NCI-H1048 (cell line): ENCODE measurements at places on chromosomes 7 and 10.

- DNase-seq: no peak
Measured at GRCh38 chr7:24328050-24328449, 44.1 kb downstream of the NPY start.

GRCh38 chr7:107041097-107041496 lies 3.4 kb upstream of the PRKAR2B start:
- DNase-seq: no peak

- DNase-seq: no peak
Measured at GRCh38 chr7:158267742-158268435, 319.7 kb downstream of the PTPRN2 start.

DNA sequence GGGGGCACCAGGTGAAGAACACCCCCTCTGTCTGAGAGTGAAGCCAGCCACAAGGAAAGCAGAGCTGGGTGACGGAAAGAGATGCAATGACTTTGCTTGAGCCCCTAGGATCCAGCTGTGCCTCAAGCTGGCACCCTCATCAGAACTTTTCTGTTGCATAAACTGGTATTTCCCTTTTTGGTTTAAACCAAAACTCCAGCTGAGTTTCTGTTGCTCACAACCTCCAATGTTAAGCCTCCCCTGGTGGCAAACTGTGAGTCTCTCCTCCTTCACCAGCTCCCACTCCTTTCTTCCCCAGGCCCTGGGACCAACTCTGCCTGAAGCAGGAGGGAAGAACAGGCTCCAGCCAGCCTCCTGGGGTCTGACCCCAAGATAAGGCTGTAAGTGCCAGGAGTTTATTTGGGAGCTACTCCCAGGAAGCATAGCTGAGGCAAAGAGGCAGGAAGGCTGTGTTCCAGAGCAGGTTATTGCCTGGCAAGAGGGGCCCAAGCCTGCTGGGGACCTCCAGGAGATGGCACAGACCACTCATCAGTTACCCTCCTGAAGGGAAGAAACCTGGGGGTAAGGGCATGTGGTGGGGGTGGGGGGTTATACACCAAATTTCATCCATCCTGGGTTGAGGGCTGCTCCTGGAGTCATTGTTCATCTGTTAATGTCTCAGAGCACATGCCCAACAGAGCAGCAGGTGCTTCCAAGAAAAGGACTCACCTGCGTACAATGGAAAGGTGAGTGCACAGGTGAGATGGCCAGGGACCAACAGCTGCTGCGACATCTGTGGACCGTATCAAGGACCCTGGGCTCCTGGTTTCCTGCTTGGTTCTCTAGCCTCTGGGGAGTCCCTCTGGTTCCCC lies 73.3 kb upstream of the NANOS1 start:
- DNase-seq: no peak

DNA sequence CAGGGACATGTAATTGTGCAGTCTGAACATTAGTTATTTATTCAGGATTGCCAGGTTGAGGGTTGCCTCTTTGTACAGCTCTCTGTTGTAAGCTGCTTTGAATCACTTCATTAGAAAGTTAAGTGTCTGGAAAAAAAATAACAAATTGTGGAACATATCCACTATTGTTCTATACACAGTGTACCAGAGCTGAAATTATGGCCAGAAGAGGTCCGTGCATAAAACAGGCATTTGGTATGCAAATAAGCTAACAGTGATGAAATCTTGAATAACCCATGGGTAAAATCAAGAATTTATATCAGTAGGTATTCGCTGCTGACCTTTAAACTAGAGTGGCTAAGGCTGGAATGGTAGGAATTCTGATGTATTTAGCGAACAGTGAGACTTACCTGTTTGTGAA lies 152.1 kb downstream of the LHFPL3 start:
- DNase-seq: peak; percentile 69

DNA sequence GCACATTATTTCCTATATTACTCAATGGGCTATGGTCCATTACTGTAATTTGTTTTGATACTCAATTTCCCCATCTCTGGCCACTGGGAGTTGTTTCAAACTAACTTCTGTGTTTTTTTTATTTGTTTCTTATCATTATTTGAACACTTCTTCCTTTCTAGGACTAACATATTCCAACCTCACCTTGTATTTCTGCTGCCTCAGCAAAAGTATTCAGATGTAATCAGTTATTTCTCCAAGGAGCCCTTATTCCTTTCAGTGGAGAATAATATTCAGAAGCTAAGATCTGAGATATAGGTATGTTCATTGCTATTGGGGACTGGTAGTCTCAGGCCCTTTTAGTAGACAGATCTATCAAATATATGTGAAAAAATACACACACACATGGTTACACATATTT lies 36.9 kb downstream of the TMEM168 start:
- DNase-seq: no peak

DNA sequence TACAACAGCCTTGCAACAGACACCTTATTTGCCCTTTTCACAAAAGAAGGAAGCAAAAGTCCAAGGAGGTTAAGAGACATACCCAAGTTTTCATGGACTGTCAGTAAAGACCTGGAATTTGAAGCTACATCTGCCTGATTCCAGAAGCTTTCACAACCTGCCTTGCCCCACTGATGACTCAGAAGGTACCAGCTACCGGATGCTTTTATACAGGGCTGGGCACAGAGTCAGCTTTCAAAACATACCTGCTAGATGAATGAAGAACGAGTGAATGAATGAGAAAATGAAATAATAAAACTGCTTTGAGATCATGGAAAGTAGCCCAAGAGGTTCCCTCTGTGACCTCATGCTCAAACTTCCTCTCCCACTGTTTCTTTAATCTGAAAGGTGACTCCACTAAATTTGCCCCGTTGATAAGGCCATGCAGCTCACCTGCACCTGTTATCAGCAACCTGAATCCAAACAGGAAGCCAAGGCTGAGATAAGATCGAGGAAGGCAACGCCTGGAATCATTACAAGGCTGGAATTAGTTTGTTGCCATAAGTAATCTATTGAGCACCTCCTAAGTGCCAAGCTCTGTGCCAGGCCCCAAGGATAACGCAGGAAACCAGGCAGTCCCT lies 151.5 kb downstream of the WDR11 start:
- no peak for DNase-seq

- DNase-seq: no peak
Measured at GRCh38 chr7:26105236-26105635, 46.8 kb upstream of the NFE2L3 start.

GRCh38 chr10:71078454-71079145 lies 133.8 kb upstream of the UNC5B start:
- no peak for DNase-seq

- no peak for DNase-seq
Measured at GRCh38 chr10:71645185-71645584, 74.4 kb downstream of the C10orf105 start.

DNA sequence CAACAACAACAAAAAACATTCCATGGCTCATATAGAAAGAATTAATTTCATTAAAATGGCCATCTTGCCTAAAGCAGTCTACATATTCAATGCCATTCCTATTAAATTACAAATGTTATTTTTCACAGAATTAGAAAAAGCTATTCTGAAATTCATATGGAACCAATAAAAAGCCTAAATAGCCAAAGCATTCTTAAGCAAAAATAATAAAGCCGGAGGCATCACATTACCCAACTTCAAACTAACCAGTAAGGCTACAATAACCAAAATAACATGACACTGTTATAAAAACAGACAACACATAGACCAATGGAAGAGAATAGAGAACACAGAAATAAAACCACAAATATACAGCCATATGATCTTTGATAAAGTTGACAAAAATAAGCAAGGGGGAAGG lies 330.4 kb downstream of the KIF20B start:
- no peak for DNase-seq

DNA sequence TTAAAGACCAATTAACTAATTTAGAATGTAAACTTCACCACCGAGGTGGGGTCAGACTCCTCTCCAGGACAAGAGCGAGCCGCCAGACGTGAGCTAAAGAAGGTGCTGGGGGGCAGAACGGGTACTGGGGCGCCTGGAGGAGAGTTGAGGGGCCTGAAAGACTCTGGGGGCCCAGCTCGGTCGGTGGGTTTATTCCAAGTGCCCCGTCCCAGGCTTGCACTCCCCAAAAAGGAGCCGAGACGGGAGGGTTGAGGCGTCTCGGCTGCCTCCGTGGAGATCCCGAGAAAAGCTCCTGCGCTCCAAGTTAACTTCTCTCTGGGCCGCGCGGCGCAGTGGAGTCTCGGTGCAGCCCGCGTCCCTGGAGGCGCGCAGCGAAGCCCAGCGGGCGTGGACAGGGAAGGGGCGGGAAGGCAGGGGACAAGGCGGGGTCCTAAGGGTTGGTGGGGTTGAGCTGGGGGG lies 553.3 kb downstream of the TFEC start:
- no peak for DNase-seq

- DNase-seq: no peak
Measured at GRCh38 chr7:113404245-113404644, 285.9 kb upstream of the SMIM30 start.

GRCh38 chr7:144656965-144657517 lies 178.8 kb downstream of the TPK1 start:
- DNase-seq: no peak

DNA sequence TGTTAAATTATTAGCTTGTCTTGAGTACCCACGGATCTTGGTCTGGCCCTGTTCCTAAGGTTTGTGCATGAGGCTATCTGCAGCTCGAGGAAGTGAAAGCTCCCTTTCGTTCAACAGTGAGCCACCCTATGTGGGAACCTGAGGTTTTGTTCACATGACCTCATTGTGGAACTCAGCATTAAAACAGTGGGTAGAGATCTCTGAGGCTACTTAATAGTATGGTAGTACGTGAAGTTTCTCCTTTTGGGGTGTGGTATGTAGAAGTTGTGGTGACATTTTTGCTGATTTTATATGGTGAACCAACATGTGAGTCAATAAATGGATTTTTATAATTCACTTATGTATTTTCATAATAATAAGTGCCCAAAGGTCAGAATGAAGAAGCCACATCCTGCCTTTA lies 252.7 kb upstream of the FERD3L start:
- no peak for DNase-seq

DNA sequence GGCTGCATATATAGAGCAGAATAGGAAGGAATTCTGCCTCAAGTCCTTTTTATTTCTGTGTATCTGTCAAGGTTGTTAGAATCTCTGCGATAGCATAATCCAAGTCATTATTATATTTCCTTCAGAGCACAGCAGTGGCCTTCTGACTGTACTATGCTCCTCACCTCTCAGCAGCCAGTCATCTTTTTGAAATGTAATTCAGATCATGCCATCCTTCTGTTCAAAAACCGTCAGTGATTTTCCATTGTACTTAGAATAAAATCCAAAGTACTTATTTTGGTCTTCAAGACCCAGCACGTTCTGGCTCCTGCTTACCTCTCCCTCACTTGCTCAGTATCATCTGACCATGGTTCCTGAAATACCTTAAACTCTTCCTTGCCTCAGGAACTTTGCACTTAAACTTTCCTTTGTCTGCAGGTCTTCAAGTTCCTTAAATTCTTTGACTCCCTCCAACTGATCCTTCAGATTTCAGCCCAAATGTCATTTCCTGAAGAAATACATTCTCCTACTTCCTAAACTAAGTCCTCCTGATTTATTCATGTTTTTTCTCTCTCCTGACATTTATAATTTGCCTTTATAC lies 112.4 kb downstream of the ST7 start:
- DNase-seq: no peak

DNA sequence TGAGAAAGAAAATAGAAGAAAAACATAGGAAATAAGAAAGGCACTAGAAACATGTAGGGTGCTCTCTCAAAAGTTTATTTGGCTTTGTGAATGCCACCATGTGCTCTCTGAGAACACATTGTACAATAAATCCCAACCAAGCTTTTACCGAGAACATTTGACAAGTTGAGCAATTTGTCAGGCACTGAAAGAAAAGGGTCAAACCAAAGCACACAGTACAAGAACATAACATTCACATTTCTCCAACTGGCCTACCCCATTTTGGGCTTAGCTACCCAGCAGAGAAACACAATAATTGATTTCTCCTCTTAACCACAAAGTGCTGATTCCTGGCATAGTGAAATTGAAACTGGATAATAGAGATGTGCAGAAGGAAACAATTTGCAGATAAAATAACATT lies 69.2 kb upstream of the SLC39A12 start:
- DNase-seq: no peak

DNA sequence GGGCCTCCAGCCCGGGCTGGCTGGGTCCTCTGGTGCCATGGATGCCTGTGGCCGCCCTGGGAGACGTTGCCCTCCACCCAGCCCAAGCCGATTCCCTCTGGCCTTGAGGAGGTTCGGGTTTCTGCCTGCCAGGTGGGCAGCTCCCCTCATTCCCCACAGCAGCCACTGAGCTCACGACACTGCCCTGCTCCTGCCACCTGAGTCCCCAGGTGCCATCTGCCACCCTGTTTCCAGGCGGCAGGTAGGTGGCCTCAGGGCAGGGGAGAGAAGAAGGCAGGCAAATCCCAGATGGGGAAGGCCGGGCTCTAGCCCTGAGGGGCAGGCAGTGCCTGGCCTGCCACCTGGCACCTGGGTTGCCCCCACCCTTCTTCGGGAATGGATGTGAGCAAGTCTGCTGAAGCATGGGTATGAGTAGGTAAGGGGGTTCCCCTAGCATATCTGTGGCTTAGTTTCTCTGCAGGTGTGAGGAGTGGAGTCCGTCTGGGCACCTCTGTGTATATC lies 92.2 kb upstream of the PPIF start:
- DNase-seq: no peak

GRCh38 chr7:75813781-75814236 lies at the start of gene CCL24:
CCL24 (minus strand) TSS chr7:75813806; CDS start chr7:75813715, 91 bp downstream.
- DNase-seq: no peak

DNA sequence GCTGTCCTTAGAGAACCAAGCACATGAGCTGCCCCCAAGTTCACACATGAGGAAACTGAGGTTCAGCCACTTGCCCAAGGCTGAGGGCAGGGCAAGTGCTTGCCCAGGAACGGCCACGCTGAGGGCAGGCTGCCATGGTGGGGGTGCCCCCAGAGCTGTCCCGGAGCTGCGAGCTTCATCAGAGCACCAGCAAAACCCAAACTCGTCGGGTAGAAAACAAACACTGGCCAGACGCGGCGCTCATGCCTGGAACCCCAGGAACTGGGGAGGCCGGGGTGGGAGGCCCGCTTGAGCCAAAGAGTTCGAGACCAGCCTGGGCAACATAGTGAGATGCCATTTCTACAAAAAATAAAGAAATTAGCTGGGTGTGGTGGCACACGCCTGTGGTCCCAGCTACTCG lies 38.4 kb downstream of the UNCX start:
- no peak for DNase-seq

DNA sequence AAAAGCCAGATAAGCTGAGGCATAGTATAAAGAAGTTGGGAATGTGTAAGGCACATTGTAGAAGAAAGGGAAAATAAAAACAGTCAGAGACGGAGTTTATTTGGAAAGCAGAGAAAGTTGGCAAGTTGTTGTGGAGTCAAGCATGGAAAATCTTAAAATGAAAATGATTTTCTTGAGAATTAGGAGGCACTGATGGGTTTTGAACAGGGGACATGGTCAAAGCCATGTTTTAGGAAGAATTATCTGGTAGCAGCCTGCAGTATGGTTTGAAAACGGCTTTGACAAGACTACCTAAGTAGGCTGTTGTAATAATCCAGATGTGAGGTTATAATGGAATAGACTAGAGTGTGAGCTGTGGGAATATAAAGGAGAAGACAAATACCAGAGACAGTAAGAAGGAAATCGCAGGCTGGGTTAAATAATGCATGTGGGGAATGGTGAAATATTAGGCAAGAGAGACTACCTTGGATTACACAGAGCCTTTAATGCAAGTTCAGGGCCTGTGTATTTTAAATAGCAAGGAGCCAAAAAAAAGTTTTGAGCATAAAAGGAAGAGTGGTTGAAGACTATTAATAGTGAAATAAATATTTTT lies 130.4 kb upstream of the MEOX2 start:
- DNase-seq: no peak
